Fibroblast of skin of abdomen (primary cell): ENCODE measurements at places on chromosomes 2 and 18.

- DNase-seq, result no peak
These were observed 66.4 kb upstream of the CCBE1 start for GRCh38 chr18:59763541-59764136.

GRCh38 chr2:69559442-69560146 is 83.9 kb downstream of the AAK1 start:
- peak; percentile 51 for DNase-seq

DNA sequence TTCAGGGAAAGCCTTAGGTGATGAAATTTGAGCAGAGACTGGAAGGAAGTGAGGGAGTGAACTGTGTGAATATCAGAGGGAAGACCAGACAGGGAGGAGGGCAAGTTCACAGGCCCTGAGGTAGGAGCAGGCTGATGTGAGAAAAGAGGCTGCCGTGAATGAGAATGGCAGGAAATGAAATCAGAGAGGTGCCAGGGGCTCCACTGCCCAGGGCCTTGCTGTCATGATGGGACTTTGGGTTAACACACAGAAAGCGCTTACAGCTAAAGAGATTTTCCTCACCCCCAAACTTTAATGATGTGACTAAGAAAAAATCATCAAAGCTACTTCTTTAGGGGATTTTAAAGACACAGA is 53.8 kb downstream of the MARCHF4 start:
- DNase-seq, result no peak

- no peak for DNase-seq
These were observed 305.9 kb downstream of the CELF4 start for GRCh38 chr18:37259711-37260110.

- DNase-seq, result no peak
These were observed 165.5 kb upstream of the SALL3 start for GRCh38 chr18:78813936-78814710.

DNA sequence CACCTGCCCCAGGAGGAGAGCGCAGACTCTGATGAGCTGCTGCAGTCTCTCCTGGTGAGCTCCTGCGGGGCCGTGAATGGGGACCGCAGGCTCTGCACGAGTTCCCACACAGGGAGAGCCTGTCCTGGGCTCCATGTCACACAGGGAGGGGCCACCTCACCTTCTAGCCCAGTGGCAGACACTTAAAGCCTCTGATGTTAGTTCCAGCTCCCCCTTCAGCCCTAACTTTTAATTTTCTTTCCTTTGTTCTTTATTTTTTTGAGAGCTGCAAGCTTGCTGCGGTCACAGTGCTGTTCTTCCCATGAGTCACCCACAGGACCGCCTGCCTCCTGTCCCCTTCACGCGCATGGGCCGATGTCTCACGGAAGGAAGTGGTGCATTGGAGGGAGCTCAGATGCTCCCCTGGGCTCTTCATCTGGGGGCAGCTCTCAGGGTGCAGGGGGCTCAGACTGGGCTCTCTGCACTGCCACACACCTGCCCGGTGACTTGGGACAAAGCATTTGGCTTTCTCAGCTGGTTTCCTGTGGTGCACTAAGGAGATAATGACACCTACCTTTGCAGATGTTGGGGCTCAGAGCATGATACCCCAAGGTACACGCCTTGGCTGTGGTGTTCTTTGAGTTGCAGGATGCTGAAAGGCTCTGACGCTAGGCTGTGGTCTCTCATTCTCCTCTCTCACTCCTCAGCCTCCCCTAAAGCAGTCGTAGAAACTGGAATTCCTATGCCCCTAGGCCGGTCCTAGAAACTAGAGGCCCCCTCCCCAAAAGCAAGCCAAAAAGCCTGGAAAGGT is 37.2 kb upstream of the PXDN start:
- no peak for DNase-seq

DNA sequence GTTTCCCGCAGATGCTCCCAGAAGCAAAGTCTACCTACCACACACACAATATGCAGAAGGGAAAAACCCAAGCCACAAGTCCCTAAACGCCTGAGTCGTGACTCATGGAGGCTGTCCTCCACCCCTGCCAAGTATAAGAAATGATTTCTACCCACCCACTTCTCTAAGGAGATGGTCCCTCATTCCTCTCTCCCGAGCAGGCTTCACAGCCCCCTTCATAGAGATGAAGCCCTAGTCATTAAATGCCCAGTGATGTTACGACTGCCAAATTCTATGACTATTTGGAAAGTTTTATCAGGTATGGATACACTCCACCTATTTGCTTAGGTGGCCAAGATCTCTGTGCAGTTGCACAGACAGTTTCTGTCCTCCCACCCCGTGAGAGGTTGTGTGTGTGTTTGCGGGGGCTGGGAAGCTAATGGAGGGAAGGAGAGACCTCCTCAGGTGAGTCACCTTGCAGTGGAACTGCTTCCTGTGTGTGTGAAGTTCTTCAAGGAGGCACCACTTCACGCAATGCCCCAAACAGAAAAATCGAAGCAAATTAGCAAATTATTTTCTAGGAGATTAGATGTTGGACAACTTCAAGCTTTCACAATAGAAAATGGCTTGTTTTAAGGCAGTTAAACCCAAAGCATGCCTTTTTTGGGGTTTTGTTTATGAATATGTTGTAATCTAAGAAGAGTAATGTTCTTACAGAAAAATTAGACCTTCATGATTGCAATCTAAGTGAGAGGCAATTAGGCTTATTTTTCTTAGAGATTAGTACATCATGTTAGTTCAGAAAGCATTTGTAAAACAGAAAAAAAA is 175.2 kb downstream of the TGIF1 start:
- peak; percentile 98 for DNase-seq

DNA sequence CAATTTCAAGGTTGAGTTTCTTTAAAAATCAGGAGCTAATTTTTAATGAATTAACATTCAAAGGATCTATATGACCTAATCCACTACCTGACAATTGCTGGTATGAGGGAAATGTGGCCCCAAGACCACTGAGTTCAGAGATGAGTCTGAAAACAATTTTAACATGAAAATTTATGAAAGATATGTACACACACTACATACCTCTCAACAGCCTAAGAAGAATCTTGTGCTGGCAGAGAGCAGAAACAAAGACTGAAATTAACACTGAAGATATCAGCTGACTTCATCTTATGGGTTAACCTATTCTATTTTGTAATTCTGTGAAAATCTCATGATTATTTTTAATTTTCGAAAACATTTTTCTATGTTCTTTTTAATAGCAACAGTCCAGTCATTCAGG is 1.7 kb downstream of the FAP start:
- no peak for DNase-seq

DNA sequence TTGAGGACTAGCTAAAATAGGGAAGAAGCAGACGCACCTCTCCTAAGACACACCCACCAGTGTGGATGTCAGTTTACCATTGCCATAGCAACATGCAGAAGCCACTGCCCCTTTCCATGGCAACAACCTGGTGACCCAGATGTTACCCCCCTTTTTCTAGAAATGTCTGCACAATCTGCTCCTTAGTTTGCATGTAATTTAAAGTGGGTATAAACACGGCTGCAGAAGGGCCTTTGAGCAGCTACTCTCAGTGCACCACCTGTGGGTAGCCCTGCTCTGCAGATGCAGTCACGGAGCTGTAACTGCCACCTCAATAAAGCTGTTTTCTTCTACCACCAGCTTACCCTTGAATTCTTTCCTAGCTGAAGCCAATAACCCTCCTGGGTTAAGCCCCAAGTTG is 87.1 kb downstream of the FBXO15 start:
- no peak for DNase-seq

DNA sequence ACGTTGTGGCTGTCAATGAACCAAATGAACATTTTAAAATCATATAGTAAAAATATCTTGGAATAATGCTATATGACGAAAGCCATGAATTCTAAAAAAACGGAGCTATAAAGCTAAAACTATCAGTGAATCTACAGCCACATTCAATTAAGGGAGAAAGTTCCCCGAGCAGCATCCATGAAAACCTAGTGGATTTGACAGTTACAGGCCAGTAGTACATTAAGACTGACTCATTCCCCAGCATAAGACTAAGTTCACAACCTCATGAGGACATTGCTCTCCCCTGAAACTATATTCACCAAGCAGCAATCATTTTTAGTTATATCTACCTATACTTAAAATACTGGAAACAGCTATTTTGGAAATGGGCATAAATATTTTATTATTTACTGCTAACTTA is 36.6 kb downstream of the KIDINS220 start:
- no peak for DNase-seq

DNA sequence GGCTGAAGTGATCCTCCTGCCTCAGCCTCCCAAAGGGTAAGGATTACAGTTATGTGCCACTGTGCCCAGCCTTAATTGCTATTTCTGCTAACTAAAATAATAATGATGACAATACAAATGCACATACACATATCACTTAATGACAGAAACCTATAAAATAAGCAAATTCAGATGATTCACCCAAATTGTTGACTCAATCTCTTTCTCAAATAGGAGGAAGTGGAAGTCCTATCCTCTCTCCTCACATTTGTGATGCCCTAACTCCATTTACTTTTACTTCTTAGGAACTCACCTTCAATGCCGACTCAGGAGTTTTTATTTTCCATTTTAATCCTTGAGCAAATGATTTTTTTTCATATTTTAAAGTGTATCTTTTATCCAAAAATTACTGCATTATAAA is 24.5 kb upstream of the RAPH1 start:
- no peak for DNase-seq

- peak; percentile 45 for DNase-seq
These were observed 29.6 kb downstream of the DOK1 start for GRCh38 chr2:74584088-74584645.

DNA sequence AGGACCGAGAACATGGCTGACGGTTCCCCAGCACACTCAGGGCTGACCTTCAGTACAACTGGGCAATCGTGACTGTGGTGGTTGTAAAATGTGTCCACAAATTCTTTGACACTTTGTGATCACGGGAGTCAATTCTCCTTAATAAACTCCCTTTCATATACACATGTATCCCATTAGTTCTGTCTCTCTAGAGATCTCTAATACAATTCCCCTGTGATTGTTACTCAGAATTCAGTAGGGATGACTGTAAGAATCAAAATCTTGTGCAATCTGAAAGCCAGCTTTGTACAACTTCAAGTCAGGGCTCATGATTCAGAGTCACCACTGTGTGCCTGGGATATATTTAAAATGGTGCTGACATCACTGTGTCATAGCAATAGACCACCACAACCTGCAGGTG is 89.5 kb upstream of the LMAN1 start:
- peak; percentile 47 for DNase-seq

GRCh38 chr2:5236249-5236648 is 455.9 kb upstream of the SOX11 start:
- no peak for DNase-seq

DNA sequence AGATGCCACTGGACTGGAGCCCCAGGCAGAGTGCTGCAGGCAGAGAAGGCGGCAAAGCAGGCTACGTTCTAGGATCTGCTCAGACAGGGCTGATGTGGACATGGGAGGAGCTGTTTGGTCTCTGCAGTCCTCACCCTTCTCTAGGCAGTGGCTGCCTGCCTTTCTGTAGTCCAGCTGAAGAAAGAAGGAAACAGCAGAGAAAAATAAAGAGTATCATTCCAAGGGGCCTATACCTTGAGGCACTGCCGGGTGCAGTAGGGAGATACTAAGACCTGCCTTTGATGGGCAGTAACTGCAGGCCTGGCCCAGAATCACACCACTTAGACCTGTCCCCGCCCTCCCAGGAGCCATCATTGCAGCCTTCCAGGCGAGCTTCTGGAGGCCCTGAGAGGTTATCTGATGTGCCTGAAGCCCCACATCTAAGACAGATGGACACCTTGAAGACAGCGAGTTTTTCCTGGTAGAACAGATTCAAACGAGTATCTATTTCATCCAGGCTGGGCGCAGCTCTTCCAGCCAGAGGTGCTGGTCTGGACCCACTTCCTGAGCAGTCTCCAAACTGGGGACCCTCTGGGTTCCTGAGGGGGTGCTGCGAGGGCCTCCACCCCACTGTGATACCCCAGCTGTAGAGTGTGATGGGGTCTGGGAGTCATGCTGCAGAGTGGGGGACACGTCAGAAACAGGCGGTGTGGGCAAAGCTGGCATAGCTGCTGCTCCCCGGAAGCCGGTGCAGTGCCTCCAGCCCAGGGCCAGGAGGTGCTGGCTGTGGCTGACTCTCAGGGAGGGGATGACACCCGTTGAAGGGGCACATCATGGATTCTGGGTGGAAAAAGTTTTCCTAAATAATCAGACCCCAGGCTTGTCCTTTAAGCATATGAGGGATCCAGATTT is 87.3 kb upstream of the OTOS start:
- no peak for DNase-seq

GRCh38 chr18:26650310-26651268 is 102.2 kb upstream of the KCTD1 start:
- DNase-seq, result no peak

DNA sequence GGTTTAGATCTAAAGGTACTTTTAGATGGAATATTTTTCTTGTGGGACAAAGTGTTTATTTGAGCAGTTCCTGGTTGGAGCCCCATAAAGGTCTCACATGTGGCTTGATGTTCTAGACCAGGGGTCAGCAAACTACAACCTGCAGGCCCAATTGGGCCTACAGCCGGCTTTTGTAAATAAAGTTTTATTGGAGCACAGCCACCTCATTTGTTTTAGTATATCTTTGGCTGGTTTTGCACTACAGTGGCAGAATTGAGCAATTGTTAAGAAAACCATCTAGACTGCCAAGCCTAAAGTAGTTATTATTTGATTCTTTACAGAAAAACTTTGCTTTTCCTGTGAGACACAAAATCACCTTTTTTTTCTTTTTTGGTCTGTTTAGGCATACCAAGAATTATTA is 41.6 kb downstream of the NDC80 start:
- DNase-seq, result no peak

GRCh38 chr2:118554616-118555015 is 292.8 kb downstream of the EN1 start:
- DNase-seq, result peak; percentile 12

DNA sequence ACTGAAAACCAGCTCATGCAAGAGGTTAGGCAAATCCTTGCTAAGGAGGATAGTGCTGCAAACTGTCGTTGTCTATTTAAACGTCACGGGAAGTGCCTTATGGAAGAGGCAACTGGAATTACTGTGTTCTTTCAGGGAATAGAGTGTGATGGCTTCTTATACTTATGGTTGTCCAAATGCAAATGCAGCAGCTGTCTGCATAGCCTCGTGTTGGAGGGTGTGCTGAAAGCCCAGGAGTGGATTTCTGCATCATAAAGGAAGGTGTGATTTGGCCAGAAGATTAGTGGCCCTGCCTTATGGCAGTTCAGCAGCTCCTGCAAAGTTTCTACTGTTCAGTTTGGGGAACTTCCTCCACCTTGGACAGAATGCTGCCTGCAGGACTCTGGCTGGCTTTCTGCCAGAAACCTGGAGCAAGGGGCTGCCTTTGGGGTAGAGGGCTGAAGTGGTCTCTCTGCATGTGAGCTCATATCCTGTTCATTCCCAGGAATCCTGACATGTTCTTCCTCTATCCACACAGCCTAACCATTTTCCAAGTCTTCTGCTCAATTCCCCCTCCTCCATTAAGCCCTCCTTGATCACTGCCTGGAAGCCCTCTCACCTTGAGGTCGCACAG is 321.2 kb upstream of the CXCR4 start:
- no peak for DNase-seq
